ENCODE measurements at places on chromosomes 5 and 9. TPM values are rescaled to one million over a fixed set of nuclear protein-coding genes. Genes with fewer than 3 reads are reported as not detected.

NAIF1 gene
- total RNA-seq = 11.8 TPM

MYOT gene
- total RNA-seq = not detected

PCDHGA3 gene
- total RNA-seq = 1.7 TPM

ITK gene
- not detected for total RNA-seq

SARDH gene
- 9.6 TPM for total RNA-seq

FAM53C gene
- total RNA-seq = 22.8 TPM

PCDHB14 gene
- 0.58 TPM for total RNA-seq

TMEFF1 gene
- total RNA-seq = 1.5 TPM

SLC34A1 gene
- total RNA-seq = not detected

OR1Q1 gene
- not detected for total RNA-seq

CCNI2 gene
- total RNA-seq = not detected

NIPAL4 gene
- 0.85 TPM for total RNA-seq

SLC28A3 gene
- total RNA-seq = 1.1 TPM

IRX2 gene
- total RNA-seq = 0.56 TPM
